ENCODE measurements at places on chromosomes 16 and 17. TPM values are rescaled to one million over a fixed set of nuclear protein-coding genes. Genes with fewer than 3 reads are reported as not detected.

The C17orf100 gene
- polyA plus RNA-seq = 4.7 TPM

GRCh38 chr17:565521-565920 is 149.1 kb downstream of the VPS53 start:
- no peak for DNase-seq
- no peak overlapping the region for H3K27ac ChIP-seq
- no peaks in the 10 kb centered on the region for H3K27me3 ChIP-seq
- no peak overlapping the region for H3K4me3 ChIP-seq
- H3K36me3 ChIP-seq = peaks cover 17% of the 10 kb centered on the region
- no peaks in the 10 kb centered on the region for H3K4me1 ChIP-seq

GRCh38 chr16:48381201-48381600 is 4.0 kb downstream of the SIAH1 start:
- H3K27me3 ChIP-seq = no peaks in the 10 kb centered on the region
- no peaks in the 10 kb centered on the region for H3K36me3 ChIP-seq
- DNase-seq = no peak
- H3K4me1 ChIP-seq = peaks cover 21% of the 10 kb centered on the region
- no peak overlapping the region for H3K4me3 ChIP-seq

DNA sequence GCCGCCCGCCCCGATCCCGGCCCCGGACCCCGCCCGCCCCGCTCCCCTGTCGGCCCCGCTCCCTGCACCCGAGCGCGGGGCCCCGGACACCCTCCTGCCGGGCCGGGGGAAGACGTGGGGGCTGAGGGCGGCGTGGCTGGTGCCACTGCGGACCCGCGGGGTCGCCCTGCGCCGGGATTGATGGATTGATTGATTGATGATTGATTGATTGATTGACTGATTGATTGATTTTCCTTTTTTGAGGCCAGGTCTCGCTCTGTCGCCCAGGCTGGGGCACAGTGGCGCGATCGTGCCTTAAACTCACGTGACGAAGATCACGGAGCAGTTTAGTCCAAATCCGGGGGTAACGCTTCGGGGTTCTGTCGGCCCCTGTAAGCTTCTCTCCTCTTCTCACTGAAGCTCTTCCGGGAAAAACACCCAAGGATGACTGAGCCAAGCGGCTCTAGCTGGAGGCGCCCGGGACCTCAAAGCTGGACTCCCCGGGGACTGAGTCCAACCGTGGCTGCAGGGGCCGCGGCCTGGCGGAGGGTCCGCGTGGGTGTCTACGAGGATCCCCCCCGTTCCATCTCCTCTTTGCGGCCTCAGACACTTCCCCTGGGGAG is 40.2 kb upstream of the BHLHA9 start:
- no peak overlapping the region for H3K27ac ChIP-seq
- no peaks in the 10 kb centered on the region for H3K27me3 ChIP-seq
- no peaks in the 10 kb centered on the region for H3K36me3 ChIP-seq
- H3K4me3 ChIP-seq = no peak overlapping the region
- no peaks in the 10 kb centered on the region for H3K4me1 ChIP-seq

DNA sequence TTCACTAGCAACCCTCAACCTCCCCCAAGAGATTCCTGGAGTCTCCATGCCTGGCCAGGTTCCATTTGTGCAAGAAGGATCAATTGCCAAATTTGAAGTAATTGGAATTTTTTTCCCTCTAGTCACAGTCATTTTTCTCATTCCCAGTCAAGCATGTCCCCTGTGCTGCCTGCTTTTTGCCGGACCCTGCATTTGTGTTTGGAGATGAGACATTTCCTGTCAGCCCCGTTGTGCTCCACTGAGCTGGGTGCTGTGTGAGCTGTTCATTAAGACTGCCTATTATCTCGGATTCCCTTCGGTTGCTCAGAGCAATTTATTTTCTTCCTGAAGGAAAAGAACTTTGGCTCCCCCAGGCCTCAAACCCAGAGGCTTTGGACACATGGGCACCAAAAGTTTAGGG is 201.0 kb upstream of the NLRP1 start:
- no peaks in the 10 kb centered on the region for H3K4me1 ChIP-seq
- no peaks in the 10 kb centered on the region for H3K36me3 ChIP-seq
- no peaks in the 10 kb centered on the region for H3K27me3 ChIP-seq
- H3K27ac ChIP-seq = no peak overlapping the region
- no peak overlapping the region for H3K4me3 ChIP-seq
- DNase-seq = no peak

DNA sequence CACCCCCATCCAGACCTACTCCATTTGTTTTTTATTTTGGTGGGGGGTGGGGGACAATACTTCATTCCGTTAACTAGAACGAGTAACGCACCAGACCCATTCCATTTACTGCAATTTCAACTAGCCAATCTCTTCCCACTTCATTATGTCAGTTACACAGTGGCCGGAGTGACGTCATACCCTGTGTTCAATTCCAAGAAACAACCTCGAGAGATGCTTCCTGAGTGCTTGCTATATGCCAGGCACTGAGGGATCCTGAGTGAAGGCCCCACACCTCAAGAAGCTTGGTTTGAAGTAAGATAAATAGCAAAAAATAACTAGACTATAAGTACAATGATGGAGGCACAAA is 9.1 kb upstream of the SIAH1 start:
- peak overlapping the region; percentile 43 for H3K27ac ChIP-seq
- H3K36me3 ChIP-seq = no peaks in the 10 kb centered on the region
- H3K4me1 ChIP-seq = no peaks in the 10 kb centered on the region
- no peak for DNase-seq

GRCh38 chr17:81120695-81121621 is 44.3 kb upstream of the PVALEF start:
- no peaks in the 10 kb centered on the region for H3K27me3 ChIP-seq
- no peaks in the 10 kb centered on the region for H3K4me1 ChIP-seq
- H3K36me3 ChIP-seq = peaks cover 5% of the 10 kb centered on the region
- H3K4me3 ChIP-seq = no peak overlapping the region
- DNase-seq = no peak

GRCh38 chr17:62862251-62862650 is 54.1 kb upstream of the MARCHF10 start:
- no peaks in the 10 kb centered on the region for H3K27me3 ChIP-seq
- no peak overlapping the region for H3K4me3 ChIP-seq
- no peak for DNase-seq
- H3K27ac ChIP-seq = no peak overlapping the region
- no peaks in the 10 kb centered on the region for H3K36me3 ChIP-seq
- H3K4me1 ChIP-seq = no peaks in the 10 kb centered on the region

Measured in small intestine (tissue), 16 donors.